Spinal cord (tissue), 10 donors: ENCODE measurements at places on chromosomes 7 and 10.

- DNase-seq = no peak
These were observed 180.9 kb downstream of the JCAD start for GRCh38 chr10:29878492-29878891.

GRCh38 chr10:62302760-62303159 lies 34.1 kb upstream of the RTKN2 start:
- DNase-seq = no peak

GRCh38 chr7:157294773-157295172 lies 42.0 kb upstream of the DNAJB6 start:
- no peak for DNase-seq

DNA sequence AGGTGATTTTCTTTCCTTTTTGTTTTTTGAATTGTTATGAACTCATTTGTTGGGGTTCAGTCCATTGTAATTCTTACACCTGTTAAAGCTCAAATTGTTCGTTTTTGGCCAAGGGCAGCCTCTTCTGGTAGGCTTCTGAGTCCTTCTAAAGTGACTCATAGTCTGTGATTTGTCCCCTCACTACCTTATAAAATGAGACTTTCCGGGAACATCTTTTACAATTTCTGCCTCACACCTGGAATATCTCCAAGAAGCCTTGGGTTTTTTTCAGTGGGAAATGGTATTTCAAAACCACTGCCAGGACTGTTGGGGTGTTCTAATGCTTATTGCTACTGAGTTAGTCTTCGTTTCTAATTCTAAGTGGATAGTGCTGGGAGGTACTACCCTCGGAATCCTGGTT lies 56.7 kb downstream of the BMPR1A start:
- DNase-seq = no peak

GRCh38 chr10:87915406-87915805 lies 52.0 kb downstream of the PTEN start:
- DNase-seq = no peak

DNA sequence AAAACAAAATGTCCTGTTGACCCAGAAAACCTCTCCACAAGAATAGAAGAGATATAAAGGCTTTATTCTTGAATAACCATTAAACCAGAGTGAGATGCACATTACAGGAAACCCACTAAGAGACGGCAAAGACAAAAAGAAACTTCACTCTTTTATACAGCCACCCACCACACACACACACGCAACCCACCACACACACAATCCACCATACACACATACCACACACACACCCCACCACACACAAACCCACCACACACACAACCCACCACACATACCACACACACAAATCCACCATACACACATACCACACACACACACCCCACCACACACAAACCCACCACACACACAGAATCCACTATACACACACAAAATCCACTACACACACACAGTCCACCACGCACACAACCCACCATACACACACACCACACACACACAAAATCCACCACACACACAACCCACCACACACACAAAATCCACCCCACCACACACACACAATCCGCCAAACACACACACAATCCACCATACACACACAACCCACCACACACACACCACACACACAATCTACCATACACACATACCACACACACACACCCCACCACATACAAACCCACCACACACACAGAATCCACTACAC lies 9.5 kb upstream of the REPIN1 start:
- no peak for DNase-seq

- DNase-seq = no peak
These were observed 10.8 kb upstream of the ZNF862 start for GRCh38 chr7:149827089-149827981.

GRCh38 chr10:124244256-124244877 lies 151.0 kb upstream of the CHST15 start:
- no peak for DNase-seq

DNA sequence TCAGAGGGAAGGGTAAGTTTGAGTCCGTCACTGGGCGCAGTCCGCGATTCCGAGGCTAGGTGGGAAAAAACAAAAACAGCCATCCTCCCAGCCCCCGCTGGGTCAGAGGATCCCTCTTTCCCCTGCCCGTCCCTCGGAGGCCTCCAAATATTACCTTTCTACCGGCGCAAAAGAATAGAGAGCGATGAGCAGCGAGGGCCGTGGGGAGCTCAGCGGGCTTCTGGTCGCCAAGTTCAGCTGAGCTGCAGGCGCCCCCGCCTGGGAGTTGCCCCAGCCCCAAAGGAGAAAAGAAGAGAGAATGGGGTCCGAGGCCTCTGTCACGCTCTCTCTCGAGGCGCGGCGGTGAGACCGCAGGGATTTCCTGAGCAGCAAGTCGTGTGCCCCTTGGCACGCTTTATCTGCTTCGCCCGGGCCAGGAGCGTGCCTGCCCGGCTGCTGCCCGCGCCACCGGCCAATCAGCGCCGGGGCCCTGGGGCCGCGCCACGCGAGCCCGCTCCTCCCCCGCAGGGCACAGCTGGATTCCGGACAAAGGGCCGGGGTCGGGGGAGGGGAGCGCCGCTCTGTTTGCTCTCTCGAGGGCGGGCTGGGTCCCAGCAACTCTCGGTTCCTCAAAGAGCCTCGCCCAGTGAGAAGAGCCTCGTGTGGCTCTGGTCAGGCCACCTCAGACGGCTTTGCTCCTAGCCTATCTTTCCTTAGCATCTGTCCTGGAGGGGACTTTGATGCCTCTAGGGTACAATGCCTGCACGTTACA lies at the start of gene NEUROG3:
TSS of gene NEUROG3 (minus strand) at position 367 of the 751 bp plus-strand sequence. CDS start 379 bp downstream, outside the sequence.
- DNase-seq = no peak

- DNase-seq = peak; percentile 37
These were observed 187.4 kb downstream of the CTTNBP2 start for GRCh38 chr7:117685795-117686194.

- DNase-seq = no peak
These were observed 23.2 kb upstream of the MKI67 start for GRCh38 chr10:128149267-128150014.

DNA sequence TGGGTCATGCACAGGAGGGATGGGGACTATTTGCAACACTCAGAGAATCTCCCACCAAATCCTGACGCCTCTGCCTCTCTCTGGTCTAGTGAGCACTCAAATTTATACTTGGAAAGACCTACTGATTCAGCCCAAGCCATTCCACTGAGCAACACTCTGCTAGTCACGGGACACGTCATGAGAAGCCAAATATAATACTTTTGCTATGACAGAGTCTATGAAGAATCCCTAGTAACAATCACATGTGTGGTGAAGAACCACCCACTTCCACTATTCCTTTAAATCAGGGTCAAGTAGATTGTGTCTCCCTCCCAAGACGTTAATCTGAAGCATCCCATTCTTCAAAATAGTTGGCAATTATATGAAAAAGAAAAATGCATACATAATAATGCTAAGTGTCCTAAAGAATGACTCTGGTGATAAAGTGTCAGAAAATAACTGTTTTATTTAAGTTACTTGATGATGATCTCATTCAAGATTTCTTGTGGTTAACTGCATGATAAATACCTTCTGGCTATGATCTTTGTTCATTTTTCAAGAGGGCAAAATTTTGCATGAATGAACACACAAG lies 28.5 kb downstream of the CHCHD3 start:
- DNase-seq = no peak

GRCh38 chr10:119516381-119517234 lies 25.9 kb downstream of the RGS10 start:
- DNase-seq = no peak

GRCh38 chr10:127345231-127345965 lies 149.0 kb upstream of the INSYN2A start:
- DNase-seq = no peak

DNA sequence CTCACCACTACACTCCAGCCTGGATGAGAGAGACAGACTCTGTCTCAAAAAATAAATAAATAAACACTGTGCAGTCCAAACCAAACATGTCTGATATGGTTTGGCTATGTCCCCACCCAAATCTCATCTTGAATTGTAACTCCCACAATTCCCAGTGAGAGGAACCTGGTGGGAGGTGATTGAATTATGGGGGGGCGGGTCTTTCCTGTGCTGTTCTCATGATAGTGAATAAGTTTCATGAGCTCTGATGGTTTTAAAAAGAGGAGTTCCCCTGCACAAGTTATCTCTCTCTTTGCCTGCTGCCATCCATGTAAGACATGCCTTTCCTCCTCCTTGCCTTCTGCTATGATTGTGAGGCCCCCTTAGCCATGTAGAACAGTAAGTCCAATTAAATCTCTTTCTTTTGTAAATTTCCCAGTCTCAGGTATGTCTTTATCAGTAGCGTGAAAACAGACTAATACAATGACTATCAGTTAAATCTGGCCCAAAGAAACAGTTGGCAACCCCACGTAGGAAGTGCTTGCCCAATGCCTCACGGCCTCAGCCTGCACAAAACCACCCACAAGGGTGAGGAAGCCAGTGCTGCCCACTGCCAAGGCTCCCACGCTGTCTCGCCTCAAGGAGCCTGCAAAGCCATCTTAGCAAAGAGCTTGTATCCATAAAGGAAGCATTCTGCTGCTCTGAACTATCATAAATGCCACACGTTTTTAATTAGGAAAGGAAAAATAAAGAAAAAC lies 64.7 kb downstream of the PIK3AP1 start:
- DNase-seq = no peak
